Stimulated activated CD4-positive, alpha-beta T cell treated with anti-CD3 and anti-CD28 coated beads, Interleukin-2, amount 100 ng/mL, for 4 hours (primary cell): ENCODE measurements at places on chromosomes 11 and 22.

DNA sequence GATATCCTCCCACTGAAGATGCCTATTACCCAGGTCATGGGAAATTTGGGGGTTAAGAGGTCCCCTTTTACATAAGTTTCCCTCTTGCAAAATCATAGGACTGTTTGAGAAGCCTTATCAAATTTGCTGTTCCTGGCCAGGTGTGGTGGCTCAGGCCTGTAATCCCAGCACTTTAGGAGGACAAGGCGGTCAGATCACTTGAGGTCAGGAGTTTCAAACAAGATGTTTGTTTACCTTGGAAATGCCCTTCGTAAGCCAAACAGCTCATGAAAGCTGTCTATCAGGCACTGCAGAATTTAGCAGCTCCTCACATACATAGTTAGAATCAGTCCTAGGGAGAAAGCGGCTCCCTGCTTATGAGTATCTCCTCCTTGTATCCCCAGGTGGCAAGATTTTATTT lies 4.9 kb upstream of the EI24 start:
- no peak for DNase-seq

DNA sequence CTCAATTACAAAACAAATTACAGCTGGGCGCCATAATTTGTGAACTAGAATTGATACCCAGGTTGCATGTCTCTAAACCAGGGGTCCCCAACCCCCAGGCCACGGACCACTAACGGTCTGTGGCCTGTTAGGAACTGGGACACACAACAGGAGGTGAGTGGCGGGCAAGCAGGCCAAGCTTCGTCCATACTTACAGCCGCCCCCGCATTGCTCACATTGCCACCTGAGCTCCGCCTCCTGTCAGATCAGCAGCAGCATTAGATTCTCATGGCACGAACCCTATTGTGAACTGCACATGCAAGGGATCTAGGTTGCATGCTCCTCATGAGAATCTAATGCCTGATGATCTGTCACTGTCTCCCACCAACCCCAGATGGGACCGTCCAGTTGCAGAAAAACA lies 12.9 kb downstream of the FCHSD2 start:
- DNase-seq, result no peak

DNA sequence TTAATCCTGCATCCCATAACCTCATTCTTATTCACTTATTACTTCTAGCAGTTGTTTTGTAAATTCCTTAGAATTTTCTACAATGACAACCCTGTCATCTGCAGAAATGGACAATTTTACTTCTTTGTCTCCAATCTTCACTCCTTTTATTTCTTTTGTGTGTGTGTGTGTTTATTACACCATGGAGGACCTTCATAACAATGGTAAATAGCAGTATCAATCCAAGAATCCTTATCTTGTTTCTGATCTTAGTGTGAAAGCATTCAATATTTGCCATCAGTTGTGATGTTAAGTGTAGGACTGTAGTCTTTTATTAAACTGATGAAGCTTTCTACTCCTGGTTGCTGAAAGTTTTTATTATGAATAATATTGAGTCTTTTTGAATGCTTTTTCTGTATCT lies 109.1 kb downstream of the MPPED2 start:
- no peak for DNase-seq

GRCh38 chr11:67581469-67581868 lies 2.1 kb upstream of the GSTP1 start:
- DNase-seq, result no peak

DNA sequence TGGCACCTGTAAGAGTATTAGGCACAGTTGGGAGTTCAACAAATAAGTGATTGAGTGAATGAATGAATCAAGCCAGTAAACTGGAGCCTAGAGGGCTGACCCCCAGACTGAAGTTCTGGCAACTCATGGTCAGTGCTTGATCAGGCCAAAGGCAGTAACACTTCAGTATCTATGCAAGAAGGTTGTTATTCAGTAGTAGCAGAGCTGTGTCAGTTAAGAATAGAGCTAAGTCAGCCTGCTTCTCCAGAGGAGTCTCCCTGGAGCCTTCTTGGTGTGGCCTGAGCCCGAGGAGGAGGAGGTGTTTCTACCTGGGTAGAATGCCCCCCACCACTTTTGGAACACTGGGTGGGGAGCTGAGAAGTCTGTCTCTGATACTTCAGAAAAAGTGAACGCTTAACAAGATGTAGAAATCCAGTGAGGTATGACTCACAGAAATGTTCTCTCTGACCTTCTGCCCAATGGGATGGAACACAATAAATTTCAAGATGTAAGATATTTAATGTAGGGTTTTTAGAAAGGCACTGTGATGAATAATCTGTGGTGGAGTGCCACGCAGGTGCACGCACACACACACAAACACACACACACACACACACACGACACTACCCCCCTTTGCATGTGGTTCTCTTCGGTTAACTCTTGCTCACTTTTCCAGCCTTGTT lies 219.9 kb downstream of the HIPK3 start:
- no peak for DNase-seq

GRCh38 chr11:2175659-2176058 lies 4.0 kb upstream of the TH start:
- DNase-seq, result no peak

- no peak for DNase-seq
Measured at GRCh38 chr22:33232071-33232470, 173.9 kb upstream of the SYN3 start.

GRCh38 chr11:73412308-73412707 lies 36.1 kb downstream of the RELT start:
- no peak for DNase-seq

DNA sequence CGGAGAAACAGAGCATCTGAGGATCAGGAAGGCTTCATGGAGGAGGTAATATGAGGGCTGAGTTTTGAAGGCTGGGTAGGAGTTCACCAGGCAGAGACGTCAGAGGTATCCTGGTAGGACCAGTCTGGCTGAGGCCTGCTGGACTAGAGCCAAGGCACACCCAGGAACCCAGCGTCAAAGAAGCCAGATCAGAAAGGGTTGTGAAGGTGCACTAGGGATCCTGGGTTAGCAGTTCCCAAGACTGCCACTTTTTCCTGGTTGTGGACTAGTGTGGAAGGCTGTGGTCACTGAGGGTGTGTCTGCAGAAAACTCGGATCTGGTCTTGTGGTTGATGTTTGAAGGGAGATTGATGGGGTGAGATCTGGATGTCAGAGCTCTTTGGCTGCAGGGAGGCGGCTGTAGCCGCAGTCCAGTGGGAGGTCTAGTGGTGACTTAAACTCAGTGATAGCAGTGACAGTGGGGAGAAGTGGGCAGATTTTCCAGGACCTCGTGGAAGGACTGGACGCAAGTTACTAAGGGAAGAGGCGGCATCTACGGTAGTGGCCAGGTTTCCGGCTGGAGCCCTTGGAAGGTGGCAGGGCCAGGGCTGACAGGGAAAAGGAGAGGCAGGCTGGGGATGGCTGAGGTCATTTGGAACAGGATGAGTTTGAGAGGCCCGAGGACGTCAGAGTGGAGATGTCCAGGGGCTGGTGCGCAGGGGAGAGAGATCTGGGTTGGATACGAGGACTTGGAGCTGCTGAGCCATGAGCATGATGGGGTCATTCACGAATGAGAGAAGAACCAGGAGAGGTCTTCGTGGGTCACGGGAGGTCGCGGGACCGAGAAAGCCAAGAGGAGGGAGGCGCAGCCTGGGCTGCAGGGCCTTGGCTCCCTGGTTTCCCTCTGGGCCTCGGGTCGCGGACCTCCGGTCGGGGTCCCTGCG lies 10.9 kb downstream of the RELA start:
- DNase-seq, result no peak

DNA sequence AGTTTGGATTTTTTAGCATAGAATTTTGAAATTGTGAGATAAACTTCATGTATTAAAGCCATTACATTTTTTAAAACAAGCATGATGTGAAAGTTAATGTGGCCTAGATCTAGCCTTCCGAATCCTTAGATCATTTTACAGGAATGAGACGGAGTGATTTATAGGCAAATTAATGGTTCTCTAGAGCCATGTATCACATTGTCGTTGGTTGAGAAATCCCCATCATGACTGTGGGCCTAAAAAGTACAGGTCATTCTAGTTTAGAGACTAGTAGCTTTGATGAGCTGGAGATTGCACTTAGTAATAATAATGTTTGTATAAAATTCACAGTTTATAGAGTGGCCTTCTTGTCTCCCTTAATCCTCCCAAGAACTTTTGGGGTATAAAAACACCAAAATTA lies 7.1 kb downstream of the EWSR1 start:
- DNase-seq, result no peak

- no peak for DNase-seq
Measured at GRCh38 chr11:76690736-76691135, 20.2 kb upstream of the LRRC32 start.

DNA sequence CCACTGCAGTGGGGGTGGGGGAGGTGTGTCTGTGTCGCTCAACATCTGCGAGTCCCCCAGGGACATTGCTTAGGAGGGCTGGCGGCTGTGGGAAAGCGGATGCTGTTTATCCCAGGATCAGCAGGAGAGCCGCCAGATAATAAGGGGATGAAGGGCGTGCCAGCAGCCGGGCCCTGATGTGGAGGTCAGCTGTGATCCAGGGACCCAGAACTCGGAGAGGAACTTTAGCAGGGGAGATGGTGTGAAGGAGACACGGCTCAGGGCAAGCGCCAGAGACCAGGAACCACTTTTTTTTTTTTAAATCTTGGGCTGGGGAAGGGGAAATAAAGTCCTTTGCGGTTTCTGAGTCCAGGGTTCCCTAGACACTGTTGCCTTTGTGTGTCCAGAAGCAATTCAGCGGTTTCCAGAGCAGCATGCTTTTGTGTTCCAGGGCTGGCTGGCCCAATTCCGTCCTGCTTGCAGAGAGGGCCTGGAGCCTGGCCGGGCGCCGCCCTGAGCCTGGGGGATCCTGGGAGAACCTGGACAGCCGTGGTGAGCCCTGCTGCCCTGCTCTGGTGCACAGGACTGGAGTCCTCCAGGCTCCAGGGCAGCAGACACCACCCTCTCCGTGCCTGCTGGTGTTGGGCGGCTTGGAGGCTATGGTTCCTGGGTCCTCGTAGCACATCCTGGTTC lies at the start of gene GRAMD4:
GRAMD4 (plus strand) TSS at position 557 of the 672 bp plus-strand sequence. CDS start 6,414 bp downstream, outside the sequence.
- DNase-seq, result no peak

DNA sequence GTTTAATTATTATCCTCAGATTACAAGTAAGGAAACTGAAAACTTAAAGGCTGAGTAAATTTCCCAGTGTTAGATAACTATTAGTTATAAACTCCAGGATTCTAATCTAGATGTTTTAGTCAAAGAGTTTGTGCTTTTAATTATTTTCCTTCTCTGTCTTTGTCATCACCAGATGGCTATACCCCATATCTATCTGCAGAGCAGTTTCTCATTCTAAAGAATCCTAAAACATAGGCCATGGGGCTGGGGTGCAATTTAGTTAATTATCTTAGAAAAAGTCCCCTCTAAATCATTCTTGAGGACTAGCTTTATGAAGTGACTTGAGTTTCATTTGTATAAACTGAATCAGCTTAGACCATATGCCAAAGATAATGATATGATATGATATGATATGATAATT lies 556.3 kb upstream of the ANO5 start:
- DNase-seq, result no peak

DNA sequence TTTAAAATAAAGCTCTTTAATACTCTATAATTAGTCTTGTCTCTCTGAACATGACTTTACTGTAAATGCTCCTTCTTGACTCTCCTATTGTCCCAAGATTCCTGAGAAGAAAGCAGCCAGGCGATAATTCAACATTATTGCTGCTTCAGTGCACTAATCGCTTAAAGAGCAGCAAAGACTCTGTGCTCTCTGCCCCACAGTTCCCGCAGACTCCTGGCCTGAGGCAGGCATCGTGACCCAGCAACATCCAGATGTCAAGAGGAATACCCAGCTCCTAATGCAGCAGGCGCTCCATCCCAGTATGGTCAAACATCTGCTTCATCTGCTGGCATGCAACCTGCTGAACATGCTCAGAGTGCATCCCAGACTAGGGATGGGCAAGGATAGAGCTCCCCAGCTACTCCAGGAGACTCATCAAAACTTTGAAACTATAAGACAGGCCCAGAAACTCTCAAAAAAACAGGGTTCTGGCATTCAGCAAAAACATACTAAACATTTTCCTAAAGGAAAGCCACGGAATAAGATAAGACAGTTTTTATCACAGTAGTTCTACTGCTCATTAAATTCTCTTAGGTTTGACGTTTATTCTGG lies 270.0 kb downstream of the SOX6 start:
- DNase-seq, result no peak

DNA sequence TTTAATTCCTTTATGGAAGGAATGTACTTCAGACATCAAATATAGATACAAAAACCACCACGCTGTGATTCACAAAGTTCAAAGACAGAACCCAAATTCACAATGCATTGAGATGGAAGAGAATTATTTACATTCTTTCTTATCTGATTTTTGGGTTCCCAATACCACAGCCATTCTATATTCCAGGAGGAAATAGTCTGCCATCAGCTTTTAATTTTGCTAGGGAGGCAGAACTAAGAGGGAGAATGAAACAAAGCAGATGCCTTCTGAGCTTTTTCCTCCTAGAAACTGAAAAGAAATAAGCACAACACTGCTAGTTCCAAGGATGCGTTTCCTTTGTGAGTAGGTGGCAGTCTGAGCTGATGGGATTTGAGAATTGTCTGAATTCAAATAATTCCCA lies 283.0 kb upstream of the NARS2 start:
- no peak for DNase-seq

DNA sequence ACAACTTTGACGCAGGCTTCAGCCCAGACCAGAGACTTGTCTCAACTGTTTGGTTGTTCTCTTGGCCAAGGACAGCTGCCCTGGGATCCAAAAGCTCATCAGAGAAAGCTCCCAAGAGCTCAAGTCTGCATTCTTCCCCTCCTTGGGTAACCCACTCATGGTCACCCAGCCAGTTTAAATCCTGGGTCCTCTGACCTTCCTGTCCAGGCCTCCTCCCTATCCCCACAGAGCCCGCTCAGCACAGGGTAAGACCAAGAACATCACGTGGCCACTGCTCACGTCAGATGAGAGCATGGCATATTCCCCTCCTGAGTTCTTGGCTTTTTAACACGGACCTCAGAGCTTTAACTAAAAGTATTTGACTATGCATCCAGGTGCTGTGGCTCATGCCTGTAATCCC lies 25.8 kb downstream of the TSKU start:
- no peak for DNase-seq

DNA sequence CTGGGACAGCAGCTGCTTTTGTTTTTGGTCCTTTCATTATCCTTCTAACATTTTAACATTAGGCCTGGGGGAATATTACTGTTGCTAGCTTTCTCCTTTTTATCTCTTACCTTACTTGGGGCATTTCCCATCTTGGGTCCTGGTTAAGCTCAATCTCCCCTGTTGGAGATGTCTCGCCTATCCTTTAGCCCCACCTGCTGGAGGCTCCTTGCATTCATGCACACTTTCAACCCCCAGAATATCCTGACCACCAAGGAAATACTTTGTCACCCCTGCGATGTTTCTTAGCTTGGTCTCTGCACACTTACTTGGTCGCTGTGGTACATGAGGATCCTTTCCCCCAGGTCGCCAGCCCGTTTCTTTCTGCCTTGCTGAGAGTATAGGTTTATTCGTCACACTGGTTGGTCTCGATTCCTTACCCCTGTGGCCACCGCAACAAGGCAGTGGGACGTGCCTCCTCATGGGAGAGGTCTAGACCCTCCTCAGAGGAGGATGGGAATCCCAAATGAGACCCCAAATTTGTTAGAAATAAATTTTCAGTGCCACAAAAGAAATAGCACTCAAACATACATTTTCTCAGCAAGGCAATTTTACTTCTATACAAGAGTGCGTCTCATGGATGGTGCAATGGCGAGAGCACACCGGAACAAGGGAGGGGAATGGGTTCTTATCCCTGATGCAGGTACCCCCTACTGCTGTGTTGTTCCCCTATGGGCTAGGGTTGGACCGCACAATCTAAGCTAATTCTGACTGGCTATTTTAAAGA lies 5.4 kb upstream of the TXN2 start:
- peak; percentile 58 for DNase-seq

- DNase-seq, result no peak
Measured at GRCh38 chr11:48032721-48033120, 52.4 kb downstream of the PTPRJ start.
